ENCODE measurements at places on chromosomes 12 and 14. TPM values are rescaled to one million over a fixed set of nuclear protein-coding genes. Genes with fewer than 3 reads are reported as not detected.

DNA sequence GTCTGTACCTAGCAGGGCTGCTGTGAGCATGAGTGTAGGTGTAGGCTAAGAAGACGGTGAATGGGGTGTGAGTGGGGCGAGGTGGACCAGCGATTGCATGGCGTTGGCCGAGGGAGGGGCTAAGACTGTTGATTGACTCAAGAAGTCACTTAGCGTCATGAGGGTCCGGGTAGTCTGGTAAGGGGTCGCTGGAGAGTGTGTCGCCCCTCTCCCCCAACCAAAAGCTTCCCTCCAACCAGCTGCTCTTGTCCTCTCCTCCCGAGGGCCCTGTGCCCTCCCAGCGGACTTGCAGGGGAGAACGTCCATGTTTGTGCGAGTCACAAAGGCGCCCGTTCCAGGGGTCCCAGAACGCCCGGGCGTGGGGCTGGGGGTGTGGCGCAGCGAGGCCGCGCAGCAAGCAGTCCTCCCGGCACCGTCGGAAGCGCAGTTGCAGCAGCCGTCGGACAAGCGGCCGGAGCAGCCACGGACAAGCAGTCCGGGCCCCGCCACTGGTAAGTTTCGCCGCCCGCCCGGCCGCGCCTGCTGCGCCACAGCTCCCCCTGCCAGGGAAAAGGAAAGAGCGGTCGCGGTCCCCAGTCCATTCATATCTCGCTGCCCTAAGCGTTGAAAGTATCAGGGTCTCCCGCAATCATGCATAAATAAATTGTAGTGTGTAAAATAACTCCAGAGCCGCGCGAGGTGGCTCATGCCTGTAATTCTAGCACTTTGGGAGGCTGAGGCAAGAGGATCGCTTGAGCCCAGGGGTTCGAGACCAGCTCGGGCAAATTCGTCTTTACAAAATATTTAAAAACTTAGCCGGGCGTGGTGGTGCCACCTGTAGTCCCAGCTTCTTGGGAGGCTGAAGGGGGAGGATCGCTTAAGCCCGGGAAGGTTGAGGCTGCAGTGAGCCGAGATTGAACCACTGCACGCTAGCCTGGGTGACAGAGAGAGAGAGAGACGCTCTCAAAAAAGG is at the start of gene CCDC63:
Gene CCDC63, plus strand, starts transcription at position 373 of the 952 bp plus-strand sequence. CDS start 5,968 bp downstream, outside the sequence.
- peak; percentile 95 for DNase-seq
- no peak within 1 kb of the TSS for H3K27ac ChIP-seq

GRCh38 chr14:50321009-50321660 is 9.0 kb downstream of the DMAC2L start:
- H3K27me3 ChIP-seq, result no peaks in the 10 kb centered on the region
- no peak overlapping the region for H3K27ac ChIP-seq
- H3K36me3 ChIP-seq, result peaks cover 22% of the 10 kb centered on the region

DNA sequence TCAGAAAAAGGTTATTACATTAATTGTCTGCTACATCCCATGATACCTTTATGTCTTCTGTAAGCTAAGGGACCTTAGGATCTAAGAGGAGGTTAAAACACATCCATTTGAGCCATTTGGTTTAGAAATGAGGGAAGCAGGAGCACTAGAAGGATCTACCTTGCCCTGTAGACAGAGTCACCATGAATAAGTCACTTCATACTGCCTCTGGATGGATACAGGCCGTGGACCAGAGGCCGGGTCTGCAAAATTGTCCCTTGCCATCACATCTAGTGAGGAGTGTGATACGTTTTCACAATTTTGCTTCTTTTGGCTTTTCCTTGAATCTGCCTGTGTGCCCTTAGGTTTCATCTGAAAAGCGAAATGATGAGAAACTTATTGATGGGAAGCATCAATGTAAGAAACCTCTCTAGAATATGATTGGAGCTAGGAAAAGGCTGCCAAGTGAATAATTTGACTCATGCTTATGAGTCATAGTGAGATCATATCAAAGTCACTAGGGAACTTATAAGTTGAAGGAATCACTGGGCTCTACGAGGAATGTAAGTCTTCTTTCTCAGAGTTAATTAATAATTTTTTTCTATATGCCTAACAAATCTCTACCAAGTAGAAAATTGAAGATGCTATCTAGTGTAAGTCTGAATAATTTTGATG is 10.8 kb downstream of the GLRX5 start:
- H3K4me3 ChIP-seq, result no peak overlapping the region
- no peaks in the 10 kb centered on the region for H3K4me1 ChIP-seq
- peak; percentile 7 for DNase-seq
- peaks cover 10% of the 10 kb centered on the region for H3K36me3 ChIP-seq

DNA sequence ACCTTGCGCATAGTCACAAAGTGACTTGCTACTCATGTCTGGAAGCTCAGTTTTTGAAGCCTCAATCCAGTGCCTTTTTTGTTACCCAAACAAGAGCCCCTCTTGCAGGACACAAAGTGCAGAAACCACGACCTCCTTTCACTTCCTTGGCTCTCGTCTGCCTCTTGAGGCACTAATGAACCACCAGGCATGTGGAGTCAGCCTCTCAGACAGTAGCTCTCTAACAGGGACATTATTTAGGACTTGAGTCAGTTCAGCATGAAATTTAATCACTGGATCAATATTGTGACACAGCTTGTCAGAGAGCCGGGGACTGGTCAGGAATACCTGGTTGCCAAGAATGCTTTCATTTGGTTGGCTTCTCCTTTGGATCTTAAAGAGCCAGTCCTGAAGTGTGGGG is 46.7 kb downstream of the HSPB8 start:
- DNase-seq, result peak; percentile 69
- H3K27ac ChIP-seq, result no peak overlapping the region
- no peak overlapping the region for H3K4me3 ChIP-seq
- no peaks in the 10 kb centered on the region for H3K4me1 ChIP-seq

DNA sequence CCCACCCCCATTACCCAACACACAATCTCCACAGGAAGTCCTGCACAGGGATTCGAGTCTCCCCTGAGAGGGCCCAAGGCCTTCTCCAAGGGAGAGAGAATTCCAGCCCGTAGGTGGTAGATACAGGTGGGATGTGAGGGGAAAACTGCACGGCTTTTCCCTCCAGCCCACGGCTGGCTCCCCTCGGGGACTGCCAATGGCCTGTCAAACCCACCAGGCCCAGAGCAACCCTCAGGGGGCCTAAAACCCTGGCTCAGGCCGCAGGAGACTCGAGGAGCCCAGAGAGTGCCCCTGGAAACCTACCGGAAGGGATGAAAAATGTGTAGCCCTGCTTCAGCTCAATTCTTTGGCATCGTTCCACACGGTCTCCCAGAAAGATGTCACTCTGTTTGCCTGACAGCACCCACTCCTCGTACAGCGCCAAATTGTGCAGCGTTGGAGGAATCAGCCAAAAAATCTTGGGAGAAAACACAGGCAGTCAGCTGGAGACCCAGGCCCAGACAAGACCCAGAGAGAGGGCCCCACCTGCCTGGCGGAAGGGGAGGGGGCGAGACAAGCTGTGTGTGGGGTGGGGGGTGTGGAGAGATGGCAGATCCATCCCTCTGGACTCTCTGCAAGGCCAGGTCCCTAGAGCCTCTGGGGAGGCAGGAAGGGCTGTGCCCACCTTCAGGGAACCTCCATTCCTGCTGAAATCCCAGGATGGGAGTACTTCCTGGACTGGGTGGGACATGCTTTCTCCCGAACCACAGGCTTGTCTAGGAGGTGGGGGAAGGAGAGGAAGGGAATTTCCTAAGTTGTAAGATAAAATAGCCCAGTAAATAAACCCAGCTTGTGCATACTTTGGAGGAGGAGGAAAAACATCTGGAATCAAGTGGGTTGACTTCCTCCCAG is 48.1 kb downstream of the KDM2B start:
- no peak overlapping the region for H3K27ac ChIP-seq
- peaks cover 46% of the 10 kb centered on the region for H3K36me3 ChIP-seq
- no peak for DNase-seq
- H3K4me1 ChIP-seq, result no peaks in the 10 kb centered on the region

DNA sequence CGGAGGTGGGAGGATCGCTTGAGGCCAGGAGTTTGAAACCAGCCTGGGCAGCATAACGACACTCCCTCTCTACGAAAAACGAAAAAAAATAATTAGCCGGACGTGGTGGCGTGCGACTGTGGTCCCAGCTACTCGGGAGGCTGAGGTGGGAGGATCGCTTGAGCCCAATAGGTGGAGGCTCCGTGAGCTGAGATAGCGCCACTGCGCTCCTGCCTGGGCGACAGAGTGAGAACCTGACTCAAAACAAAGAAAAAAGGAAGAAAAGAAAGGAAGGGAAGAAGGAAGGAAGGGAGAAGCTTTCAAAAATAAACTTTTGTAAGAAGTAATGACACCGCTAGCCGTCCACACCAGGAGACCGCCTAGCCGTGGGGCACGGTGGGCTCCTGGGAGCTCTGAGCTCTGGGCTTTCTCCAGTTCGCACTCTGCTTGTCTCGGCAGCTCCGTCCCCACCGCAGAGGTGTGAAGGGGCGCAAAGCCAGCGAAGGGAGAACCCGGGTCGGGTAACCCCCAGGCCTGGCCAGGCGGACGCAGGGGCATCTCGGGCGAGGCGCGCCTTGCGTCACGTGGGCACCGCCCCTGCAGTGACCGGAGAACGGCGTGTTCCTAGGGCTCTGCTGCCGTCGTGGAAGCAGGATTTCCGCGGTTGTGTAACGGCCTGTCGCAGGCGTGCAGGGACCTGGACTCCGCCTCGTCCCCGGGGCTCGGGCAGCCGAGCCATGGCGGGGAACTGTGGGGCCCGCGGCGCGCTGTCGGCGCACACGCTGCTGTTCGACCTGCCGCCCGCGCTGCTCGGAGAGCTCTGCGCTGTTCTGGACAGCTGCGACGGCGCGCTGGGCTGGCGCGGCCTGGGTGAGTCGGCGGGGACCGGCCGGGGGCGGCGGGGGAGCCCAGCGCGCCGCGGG is at the start of gene IRAK3:
Gene IRAK3, plus strand, starts transcription at position 631 of the 902 bp plus-strand sequence. Its CDS starts 86 bp downstream, at position 717.
- DNase-seq, result peak; percentile 86
- H3K36me3 ChIP-seq, result no peaks in the 10 kb centered on the region
- no peaks in the 10 kb centered on the region for H3K4me1 ChIP-seq

GRCh38 chr14:95496690-95497259 is 19.7 kb downstream of the SYNE3 start:
- H3K27me3 ChIP-seq, result no peaks in the 10 kb centered on the region
- H3K4me1 ChIP-seq, result peaks cover 41% of the 10 kb centered on the region
- DNase-seq, result no peak
- H3K27ac ChIP-seq, result no peak overlapping the region
- no peak overlapping the region for H3K4me3 ChIP-seq

DNA sequence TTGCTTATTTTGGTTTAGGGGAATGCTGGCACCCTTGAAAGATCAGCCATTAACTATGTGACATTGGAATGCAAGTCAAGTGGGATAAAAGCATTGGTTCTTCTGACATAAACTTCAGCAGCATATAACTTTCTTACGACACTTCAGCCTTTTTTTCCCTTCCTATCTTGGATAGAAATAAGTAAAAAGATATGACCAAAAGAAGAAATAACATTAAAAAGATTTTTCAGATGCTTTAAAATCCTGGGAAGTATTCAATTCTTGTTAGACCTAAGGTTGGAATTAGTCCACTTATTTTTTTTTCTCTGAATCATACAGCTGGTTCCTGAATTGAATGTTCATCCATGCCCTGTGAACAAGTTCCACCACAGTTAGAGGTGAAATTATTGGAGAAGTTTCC is 85.6 kb upstream of the TSPAN8 start:
- H3K4me1 ChIP-seq, result no peaks in the 10 kb centered on the region
- DNase-seq, result no peak
- H3K36me3 ChIP-seq, result no peaks in the 10 kb centered on the region
- no peak overlapping the region for H3K4me3 ChIP-seq

- DNase-seq, result no peak
- no peaks in the 10 kb centered on the region for H3K36me3 ChIP-seq
- no peaks in the 10 kb centered on the region for H3K4me1 ChIP-seq
- no peak overlapping the region for H3K4me3 ChIP-seq
Measured at GRCh38 chr12:93594766-93595311, 22.4 kb downstream of the SOCS2 start.

- peaks cover 56% of the 10 kb centered on the region for H3K36me3 ChIP-seq
- no peak overlapping the region for H3K27ac ChIP-seq
- H3K4me1 ChIP-seq, result peaks cover 3% of the 10 kb centered on the region
- no peak overlapping the region for H3K4me3 ChIP-seq
- no peaks in the 10 kb centered on the region for H3K27me3 ChIP-seq
- DNase-seq, result no peak
Measured at GRCh38 chr14:95134304-95134933, 22.9 kb downstream of the DICER1 start.

CIROP gene
- total RNA-seq, result 0.64 TPM

ZFHX2 gene
- total RNA-seq, result 9.2 TPM

RTN1 gene
- total RNA-seq, result 2.4 TPM

TC2N gene
- 19.5 TPM for total RNA-seq

GPRC5D gene
- not detected for total RNA-seq
